ENCODE measurements at places on chromosomes 2 and 18. TPM values are rescaled to one million over a fixed set of nuclear protein-coding genes. Genes with fewer than 3 reads are reported as not detected.
A peak's percentile ranks its signal among the peaks of the same experiment; 100 is the strongest.

Gene TRPM8
- total RNA-seq = not detected

Gene XDH
- total RNA-seq = not detected

- DNase-seq = no peak
Observed at GRCh38 chr2:75055142-75055819, 96.8 kb downstream of the POLE4 start.

Gene CCBE1
- total RNA-seq = 3.7 TPM

DNA sequence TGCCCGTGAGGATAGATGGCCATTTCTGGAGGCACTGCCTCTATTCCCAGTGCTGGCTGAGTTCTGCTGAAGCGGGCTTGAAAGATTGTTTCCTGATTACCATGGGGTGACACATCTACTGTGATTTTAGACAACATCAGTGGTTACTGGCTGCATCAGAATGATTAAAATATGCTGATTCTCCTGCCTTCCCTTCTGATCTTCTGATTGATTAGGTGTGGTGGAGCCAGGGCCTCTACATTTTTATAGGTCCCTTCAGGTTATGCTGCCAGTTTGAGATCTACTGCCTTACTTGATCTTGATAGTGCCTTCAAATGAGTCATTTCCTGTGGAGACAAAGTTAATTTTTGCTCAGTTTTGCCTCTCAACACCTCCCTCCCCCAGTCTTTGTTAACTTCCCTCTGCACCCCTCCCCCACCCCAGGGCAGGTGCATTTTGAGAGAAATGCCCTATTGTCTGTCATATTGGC, 31.6 kb upstream of the SNORC start:
- no peak for DNase-seq

- DNase-seq = no peak
Observed at GRCh38 chr2:209960045-209960444, 42.4 kb upstream of the RPE start.

DNA sequence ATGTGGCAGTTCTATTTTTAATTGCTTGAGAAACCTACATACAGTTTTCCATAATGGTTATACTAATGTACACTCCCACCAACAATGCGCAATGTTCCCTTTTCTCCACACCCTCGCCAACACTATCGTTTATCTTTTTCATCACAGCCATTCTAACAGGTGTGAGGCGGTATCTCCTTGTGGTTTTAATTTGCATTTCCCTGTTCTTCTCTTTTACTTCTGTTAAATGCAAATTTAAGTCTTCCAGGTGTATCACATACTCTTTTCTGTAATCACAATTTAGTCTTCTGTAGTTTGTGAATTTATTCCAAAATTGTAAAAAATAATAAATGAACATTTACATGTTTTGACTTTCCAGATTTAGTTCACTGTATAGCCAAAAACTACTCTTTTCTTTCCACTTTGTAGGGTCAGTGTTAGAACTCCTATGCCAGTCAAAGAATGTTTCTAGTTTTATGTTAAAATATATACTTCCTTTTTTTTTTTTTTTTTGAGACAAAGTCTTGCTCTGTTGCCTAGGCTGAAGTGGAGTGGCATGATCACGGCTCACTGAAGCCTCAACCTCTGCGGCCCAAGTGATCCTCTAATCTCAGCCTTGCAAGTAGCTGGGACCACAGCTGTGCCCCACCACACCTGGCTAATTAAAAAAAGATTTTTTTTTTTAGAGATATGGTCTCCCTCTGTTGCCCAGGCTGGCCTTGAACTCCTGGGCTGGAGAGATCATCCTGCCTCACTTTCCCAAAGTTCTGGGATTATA, 15.4 kb upstream of the ACYP2 start:
- DNase-seq = no peak

GRCh38 chr2:105143467-105144151, 97.9 kb upstream of the GPR45 start:
- DNase-seq = no peak

Gene ARHGEF4
- 5.5 TPM for total RNA-seq

Gene KCNS3
- total RNA-seq = 2.5 TPM

Gene EPB41L3
- 9.1 TPM for total RNA-seq

DNA sequence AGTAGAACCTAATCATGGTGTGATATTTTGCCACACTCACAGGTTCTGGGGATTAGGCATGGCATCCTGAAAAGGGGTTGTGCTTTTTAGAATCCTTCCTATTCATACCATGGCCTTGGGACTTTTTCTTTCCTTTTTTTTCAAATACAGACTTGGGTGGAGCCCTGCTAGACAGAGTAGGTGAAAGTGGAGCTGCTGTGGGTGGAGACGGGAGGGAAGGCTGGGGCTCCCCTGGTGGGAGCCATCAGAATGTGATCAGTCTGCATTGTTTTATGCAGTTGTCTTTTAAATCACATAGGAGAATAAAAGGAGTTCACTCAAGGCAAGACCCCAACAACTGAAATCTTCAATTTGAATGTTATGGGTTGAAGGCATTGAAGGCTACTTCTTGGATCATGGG, 130.2 kb downstream of the VAPA start:
- DNase-seq = no peak

Gene PTGR3
- 49.4 TPM for total RNA-seq

- no peak for DNase-seq
Observed at GRCh38 chr18:46588971-46589660, 67.9 kb downstream of the LOXHD1 start.

Gene IL36A
- total RNA-seq = not detected

Gene ZNF396
- total RNA-seq = 1.5 TPM

DNA sequence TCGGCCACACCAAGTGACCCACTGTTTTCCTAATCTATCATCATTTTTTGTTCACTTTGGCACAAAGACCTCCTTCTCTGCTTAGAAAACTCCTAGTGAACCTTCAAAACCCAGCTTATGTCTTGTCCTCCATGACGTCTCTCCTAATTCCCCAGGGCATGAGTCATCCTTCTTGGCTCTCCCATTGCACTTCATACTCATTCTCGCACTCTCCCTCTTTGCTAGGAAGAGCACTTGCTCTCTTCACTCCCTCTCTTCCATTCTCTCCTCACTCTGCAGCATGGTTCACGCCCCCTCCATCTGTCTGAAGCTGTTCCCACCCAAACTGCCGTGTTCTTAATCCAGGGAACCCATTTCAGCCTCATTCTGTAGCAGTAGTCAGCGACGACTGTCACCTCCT, 103.9 kb downstream of the MRO start:
- DNase-seq = no peak

GRCh38 chr2:40129725-40130124, 322.2 kb downstream of the SLC8A1 start:
- peak; percentile 74 for DNase-seq

DNA sequence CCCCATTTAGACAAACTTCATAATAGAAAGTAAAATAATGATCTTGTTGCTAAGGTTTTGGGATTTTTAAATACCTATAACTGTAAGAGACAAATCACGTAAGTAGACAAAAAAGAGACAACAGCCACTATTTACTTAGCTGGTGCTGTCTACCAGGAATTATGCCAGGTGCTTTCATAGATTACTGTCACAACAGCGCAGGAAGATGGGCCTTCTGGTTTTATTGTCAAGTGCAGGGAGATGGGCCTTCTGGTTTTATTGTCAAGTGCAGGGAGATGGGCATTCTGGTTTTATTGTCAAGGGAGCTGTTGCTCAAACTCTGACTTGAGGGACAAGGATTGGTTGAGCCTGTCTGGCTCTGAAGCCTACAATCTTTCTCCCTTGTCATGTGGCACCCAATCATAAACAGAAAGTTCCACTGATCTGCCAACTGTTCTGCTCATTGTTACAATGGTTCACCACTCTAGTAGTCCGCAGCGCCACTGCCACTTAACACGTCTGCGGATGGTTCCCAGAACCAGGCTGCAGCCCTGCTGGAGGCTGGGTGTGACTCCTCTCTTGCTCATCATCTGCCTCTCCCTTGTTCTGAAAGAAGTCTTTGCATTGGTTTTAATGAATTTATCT, 95.0 kb downstream of the RNF144A start:
- DNase-seq = peak; percentile 76

Gene WIPF1
- 13.7 TPM for total RNA-seq

DNA sequence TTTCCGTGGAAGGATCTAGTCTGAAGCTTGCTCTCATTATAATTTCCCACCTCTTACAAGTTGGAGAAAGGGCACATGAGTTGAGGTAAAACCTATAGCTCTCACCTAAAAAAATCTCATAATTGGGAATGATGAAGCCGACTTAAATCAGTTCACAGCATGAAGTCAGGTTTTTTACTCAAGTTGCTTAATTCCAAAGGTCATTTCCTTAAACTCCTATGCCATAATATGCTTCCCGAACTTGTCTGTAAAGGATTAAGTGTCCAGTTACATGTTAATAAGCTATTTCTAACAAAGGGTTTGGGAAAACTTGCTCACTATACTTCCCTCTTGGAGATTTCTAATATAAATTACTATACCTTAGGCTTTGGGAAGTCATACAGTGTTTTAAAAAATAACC, 481.2 kb downstream of the NUP35 start:
- no peak for DNase-seq

Gene TTN
- 4,653 TPM for total RNA-seq

GRCh38 chr2:67083951-67084350, 313.2 kb upstream of the ETAA1 start:
- DNase-seq = no peak

Gene PLEKHH2
- total RNA-seq = 0.95 TPM

DNA sequence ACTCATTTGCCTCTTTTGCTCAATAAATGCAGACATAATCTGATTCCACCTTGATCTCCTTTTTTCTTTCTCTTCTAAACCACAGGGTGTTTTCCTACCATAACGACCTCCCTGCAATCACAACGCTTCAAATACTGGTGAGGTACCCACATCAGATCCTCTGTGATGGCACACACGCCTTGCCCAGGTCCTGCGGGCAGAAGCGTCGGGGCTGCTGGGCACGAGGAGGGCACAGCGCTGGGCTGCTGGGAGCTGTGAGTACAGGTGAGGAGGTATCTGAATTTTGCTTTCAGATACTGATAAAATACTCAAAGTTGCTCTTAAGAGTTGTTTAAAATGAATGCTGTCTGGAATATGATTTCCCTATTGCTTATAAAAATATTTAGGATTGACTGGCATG, 186.1 kb upstream of the PXDN start:
- DNase-seq = no peak

Gene GALNT14
- not detected for total RNA-seq

DNA sequence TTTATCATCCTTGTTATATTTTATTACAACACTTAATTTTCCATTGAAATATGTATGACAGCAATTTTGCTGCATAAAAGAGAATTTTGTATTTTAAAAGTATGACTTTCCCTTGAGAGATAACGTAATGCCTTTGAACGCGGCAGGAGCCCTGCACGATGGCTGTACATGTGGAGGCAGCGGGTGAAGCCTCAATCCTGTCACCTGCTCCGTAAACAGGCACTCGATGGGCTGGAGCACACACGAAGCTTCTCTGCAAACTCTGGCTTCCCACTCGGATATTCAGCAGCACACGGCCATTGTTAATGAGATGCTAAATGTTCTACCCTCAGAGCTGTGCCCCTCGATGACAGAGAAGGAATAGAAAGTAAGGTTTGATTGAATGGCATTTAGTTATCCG, 184.4 kb downstream of the RTP5 start:
- no peak for DNase-seq

GRCh38 chr2:10538224-10538894, 90.2 kb upstream of the ODC1 start:
- DNase-seq = no peak

GRCh38 chr2:59342166-59342565, 1101.0 kb upstream of the FANCL start:
- no peak for DNase-seq

Gene DSG4
- total RNA-seq = not detected

DNA sequence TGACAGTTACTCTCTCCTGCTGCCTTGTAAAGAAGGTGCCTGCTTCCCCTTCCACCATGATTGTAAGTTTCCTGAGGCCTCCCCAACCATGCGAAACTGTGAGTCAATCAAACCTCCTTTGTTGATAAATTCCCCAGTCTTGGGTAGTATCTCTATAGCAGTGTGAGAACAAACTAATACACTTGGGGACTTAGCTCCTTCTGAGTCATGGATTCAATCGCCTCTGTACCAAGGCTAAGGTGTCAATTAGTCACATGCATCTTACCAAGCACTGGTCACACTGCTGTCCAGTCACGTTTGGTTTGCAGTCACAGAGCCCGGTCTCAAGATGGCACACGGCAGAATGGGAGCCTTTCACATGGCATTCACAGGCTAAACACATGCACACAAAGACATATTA, 100.6 kb downstream of the LAMA1 start:
- no peak for DNase-seq

Gene LOXHD1
- total RNA-seq = 0.19 TPM

DNA sequence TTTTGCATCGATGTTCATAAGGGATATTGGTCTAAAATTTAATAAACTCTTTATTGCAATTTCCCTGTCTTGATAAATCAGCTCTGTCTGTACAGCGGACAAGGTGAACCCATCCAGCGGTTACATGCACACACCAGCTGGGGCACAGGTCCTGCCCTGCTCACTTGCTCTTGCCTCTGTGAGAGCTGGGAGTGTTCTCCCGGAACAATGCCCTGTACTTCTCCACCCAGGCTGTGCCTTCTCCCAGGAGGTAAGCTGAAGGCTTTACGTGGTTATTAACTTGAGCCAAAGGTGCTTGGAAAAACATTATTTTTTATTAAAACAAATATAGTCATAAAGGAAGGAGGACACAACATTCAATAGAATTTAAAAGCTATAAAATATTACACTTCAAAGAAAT, 117.6 kb downstream of the ALPK2 start:
- no peak for DNase-seq

Gene EDAR
- 0.20 TPM for total RNA-seq

DNA sequence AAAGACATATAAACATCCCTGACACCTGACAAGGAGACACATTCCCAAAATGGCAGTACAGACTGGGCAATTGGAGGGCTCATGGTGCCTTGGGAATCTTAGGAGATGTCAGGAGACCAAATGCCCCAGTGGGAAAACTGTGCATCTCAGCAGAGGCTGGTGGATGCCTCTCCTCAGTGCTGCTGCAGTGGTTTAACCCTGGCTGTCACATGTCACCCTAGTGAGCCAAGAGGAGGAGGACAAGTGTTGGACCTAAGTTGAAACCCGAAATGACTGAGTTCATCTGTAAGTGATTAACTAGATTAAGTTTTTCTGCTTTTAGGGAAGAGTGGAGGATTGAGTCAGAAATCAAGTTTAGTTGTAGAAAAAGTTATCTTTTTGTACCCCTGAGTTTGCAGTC, 5.2 kb upstream of the NAGK start:
- no peak for DNase-seq

GRCh38 chr18:68721681-68722583, 7.0 kb upstream of the TMX3 start:
- no peak for DNase-seq

Gene OBSL1
- total RNA-seq = 149 TPM

GRCh38 chr2:168858146-168858545, 32.1 kb downstream of the SPC25 start:
- DNase-seq = no peak

- DNase-seq = no peak
Observed at GRCh38 chr2:181673173-181673572, 7.1 kb downstream of the NEUROD1 start.

Gene MTERF4
- 23.4 TPM for total RNA-seq

Measured in heart left ventricle (tissue), 16 donors.